ENCODE measurements at places on chromosomes 5 and 9.
A peak's percentile ranks its signal among the peaks of the same experiment; 100 is the strongest.

DNA sequence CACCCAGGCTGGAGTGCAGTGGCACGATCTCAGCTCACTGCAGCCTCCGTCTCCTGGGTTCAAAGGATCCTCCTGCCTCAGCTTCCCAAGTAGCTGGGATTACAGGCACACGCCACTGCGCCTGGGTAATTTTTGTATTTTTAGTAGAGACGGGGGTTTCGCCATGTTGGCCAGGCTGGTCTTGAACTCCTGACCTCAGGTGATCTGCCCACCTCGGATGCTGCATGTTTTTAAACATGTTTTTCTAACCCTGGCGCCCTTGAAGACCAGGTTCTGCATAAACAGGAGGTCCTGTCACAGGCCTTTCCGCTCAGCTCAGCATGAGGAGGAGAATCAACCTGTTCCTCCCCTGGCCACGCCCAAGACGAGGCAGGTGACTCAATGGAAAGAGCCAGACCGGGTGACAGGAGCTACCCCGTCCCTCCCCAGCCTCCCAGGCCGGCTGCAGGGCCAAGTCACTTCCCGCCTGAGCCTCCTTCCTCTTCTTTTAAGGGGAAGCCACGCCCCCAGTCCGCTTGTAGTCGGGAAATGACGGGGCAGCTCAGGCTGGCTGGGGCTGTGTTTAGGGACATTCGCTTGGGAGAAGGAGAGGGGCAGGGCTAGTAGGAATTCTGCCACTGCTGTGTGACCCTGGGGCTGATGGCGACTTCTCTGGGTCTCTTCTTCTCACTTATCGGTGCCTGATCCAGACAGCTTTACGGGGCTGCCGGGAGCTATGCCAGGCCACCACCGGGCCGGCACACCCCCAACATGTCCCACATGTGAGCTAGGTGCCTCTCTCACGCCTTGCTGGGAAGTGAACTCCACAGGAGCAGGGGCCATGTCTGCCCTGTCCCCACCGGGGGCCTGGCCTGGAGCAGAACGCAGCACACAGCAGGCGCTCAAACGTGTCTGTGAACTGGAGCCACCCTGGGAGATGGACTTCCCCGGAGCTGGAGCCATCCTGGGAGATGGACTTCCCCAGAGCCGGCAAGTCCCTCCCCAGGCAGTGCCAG lies 6.1 kb downstream of the NOTCH1 start:
- DNase-seq: peak; percentile 72

- no peak for DNase-seq
These were observed 30.0 kb upstream of the LPCAT1 start for GRCh38 chr5:1553539-1554409.

GRCh38 chr5:41728281-41728680 lies 141.9 kb downstream of the OXCT1 start:
- DNase-seq: no peak

GRCh38 chr9:70043689-70044489 lies at the start of gene MAMDC2:
MAMDC2 (plus strand) TSS chr9:70043848; CDS start chr9:70044198, 350 bp downstream.
- peak; percentile 39 for DNase-seq

- DNase-seq: no peak
These were observed 2.0 kb upstream of the CENPH start for GRCh38 chr5:69187342-69187741.

- no peak for DNase-seq
These were observed 26.1 kb upstream of the SLC28A3 start for GRCh38 chr9:84366683-84367082.

GRCh38 chr9:113798062-113799030 lies 77.8 kb upstream of the ZNF618 start:
- DNase-seq: no peak

DNA sequence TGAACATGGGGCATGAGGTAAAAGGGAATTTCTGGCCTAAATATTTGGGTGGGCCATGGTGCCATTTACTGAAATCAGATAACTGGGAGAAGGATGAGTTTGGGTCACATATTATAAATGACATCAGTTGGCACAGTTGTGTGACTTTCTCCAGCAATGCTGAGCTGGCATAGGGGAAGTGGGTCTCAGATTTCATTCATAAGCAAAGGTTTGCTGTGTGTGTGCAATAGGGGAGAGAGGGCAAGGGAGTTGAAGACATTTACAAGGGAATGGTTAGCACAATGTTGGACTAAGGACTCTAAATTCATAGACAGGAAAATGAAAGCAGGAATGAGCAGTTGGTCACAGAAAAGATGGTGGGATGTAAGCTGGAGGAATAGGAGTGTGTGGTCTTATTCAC lies 47.8 kb upstream of the KLF9 start:
- no peak for DNase-seq

DNA sequence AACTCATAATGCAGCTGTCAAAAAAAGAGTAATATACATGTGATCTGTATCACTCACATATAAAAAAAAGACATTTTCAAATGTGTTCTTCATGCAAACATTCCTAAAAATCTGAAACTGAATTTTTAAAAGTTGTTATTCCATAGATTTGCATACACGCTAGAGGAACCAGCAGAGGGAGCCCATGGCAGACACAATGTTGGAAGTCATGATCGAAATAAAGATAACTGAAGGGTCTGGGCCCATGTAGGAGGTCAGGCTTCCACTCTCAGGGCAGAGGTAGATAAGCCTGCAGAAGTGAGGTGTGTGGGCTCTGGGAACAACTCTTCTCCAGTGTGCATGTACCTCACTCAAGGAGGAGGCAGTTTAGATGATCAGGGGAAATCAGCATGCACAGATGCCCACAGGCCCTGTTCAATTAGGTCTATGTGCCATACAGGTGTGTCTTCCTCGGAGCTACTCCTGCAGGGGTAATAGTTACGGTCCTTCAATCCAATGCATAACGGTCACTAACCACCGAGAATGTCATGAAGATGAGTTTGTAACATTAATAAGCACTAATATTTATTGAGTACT lies 208.6 kb downstream of the EPB41L4A start:
- peak; percentile 57 for DNase-seq
